ENCODE measurements at places on chromosomes 6 and 20.

GRCh38 chr6:163839296-163839695, 424.8 kb downstream of the QKI start:
- DNase-seq: no peak

GRCh38 chr6:46184114-46184513, 13.3 kb upstream of the ENPP5 start:
- DNase-seq: no peak

- DNase-seq: no peak
Observed at GRCh38 chr6:150685860-150686259, 86.2 kb downstream of the PLEKHG1 start.

- DNase-seq: no peak
Observed at GRCh38 chr20:7250337-7250736, 482.9 kb downstream of the BMP2 start.

DNA sequence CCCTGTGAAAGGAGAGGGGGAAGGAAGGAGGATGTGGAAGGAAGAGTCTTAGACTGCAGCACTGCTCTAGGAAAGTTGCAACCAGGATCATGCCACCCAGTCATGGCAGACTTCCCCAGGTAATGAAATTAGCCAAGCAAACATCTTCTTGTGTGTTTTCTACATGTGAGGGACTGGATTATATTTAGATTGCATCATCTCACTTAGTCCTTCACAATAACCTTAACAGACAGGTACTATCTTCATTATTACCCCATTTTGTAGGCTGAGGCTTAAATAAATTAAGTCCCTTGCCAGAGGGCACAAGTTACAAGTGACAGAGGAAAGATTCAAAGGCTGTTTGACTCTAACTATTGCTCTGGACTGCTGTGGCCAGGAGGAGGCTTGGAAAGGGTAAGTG, 9.7 kb upstream of the MAFB start:
- DNase-seq: no peak

DNA sequence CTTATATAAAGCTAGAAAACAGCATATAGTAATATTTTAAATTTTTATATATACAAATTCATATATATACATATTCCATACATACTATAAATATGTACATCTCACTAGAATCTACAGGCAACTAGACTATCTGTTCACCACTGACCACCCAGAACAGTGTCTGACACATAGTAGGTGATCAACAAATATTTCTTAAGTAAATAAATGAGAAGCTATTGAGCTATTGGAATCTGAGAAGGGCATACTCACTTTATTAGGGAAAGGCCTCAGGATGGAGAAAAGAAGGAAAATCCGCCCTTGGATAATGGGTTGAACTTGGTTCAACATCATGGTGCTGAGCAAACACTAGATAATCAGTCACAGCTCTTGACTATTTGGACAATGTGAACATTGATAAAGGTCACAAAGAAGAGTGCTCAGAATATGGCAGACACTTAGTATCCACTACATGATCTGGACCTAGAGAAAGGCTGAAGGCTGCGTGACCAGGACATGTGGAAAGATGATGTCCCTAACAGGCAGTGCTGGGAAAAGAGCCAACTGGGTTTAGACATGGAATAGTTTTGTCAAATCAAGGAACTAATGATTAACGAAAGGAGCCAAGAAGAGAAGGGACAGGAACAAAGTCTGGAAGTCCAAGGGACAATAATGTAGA, 186.1 kb downstream of the TASP1 start:
- DNase-seq: no peak

DNA sequence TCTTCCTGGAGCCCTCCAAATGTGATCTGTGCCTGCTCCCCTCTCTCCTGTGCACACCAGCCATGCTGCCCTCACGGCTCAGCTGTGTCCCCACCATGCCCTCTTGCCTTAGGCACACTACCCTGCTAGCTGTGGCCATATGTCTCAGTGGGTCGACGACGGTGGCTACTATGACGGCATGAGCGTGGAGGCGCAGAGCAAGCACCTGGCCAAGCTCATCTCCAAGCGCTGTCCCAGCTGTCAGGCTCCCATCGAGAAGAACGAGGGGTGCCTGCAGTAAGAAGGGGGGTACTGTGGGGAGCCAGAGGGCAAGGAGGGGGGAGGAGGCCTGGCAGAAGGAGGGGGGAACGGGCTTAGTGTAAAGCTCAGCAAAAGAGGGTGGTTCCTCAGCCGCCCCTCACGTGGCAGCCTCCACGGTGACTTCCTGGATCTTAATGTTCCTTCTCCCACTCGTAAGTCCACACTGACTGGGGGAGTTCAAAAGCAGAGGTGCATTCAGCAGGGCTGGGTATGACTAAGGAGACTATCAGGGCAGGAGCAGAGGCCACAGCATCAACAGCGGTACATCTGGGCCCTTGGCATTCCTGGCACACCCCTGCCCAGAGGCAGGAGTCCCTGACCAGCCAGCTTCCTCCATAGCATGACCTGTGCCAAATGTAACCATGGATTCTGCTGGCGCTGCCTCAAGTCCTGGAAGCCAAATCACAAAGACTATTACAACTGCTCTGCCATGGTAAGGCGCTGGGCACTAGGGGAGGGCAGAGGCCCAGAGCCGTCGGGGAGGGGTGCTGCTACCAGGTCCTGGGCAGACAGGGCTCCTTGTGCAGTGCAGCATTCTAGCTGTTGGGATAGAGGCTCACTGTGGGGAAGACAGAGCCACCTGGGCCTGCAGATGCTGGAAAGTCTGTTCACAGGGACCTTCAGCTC, 8.0 kb downstream of the DNPH1 start:
- no peak for DNase-seq

- no peak for DNase-seq
Observed at GRCh38 chr6:157312757-157313156, 10.6 kb downstream of the TMEM242 start.

GRCh38 chr6:15440040-15440439, 194.2 kb downstream of the JARID2 start:
- no peak for DNase-seq

DNA sequence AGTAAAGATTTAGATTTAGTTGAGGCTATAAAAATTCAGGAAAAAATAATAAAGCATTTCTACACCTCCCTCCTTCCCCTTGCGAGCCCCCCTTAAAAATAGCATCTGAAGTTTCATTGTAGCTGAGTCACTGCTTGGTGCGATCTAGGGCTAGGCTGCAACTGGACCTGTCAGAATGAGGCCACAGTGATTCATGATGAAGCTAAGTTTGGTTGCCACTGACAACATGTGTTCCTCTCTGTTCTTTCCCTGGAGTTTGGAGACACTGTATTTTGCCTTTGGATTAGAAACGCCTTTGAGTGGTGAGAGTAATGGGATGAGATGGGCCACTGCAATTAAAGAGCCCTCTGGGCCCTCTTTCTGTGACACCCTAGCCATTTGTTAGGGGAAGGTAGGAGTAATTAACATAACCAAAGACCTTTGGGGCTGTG, 334.1 kb downstream of the NRN1 start:
- DNase-seq: no peak

DNA sequence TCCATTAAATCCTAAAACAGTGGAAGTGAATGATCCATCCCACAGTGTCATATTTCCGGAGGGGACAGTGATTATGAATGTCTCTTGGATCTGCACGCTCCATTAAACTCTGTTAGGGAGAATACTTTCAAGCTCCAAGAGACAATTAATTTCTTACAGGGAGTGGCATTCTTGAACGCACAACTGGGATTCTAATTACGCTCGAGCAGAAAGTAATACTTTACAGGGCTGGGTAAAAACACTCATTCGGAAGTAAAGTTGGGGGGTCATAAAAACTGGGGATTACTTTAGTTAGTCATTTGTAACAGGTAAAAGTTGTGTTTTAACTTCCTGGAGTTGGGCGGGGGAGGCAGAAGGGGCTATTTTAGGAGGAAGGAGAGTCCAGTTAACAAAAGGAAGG, 151.8 kb downstream of the ZFP64 start:
- DNase-seq: no peak

DNA sequence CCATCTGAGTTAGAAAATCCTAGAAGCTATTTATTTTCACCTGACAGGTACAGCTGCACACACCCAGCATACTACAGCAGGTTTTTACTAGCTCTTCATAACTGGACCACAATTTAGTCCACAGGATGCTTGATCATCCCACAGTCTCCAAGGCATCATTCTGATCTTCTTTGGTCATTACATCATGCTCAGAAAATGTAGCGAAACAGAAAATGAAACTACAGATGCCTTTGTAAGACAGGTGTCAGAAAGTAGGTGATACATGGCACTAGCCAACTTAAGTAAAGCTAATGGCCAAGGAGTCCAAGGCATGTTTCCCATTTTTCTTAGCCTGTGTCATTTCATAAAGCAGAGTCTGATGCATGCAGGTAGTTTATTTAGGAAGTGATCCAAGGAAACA, 102.3 kb downstream of the HTR1B start:
- no peak for DNase-seq

DNA sequence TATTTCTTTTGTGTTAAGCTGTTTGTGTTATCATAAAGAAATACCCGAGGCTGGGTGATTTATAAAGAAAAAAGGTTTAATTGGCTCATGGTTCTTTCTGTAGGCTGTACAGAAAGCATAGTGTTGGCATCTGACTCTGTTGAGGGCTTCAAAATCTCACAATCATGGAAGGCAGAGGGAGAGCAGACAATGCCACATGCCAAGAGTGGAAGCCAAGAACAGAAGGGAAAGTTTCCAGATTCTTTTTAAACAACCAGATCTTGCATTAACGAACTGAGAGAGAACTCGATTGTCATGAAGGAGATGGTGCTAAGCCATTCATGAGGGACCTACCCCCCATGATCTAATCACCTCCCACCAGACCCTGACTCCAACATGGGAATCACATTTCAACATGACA, 290.1 kb downstream of the BMP2 start:
- DNase-seq: no peak
